Activated B cell treated with CpG ODN at 0.5 μM for 24 hours (primary cell): ENCODE measurements at places on chromosomes 6 and 20. TPM values are rescaled to one million over a fixed set of nuclear protein-coding genes. Genes with fewer than 3 reads are reported as not detected.

The FILIP1 gene
- not detected in 2 replicates for total RNA-seq

The GSTA1 gene
- total RNA-seq, result not detected in 2 replicates

The NKX2-4 gene
- not detected in 2 replicates for total RNA-seq

The FAM229B gene
- 2.0 and 2.6 TPM in 2 replicates for total RNA-seq

The FRK gene
- 0.31 and 0.37 TPM in 2 replicates for total RNA-seq

The SNAP91 gene
- not detected in 2 replicates for total RNA-seq

The TFAP2B gene
- total RNA-seq, result not detected in 2 replicates

- no peak for DNase-seq
- H3K36me3 ChIP-seq, result no peaks in the 10 kb centered on the region
- no peaks in the 10 kb centered on the region for H3K4me1 ChIP-seq
- no peak overlapping the region for H3K27ac ChIP-seq
Measured at GRCh38 chr6:81759782-81760181, 7.3 kb upstream of the TENT5A start.

- H3K4me1 ChIP-seq, result no peaks in the 10 kb centered on the region
- no peaks in the 10 kb centered on the region for H3K36me3 ChIP-seq
- no peak overlapping the region for H3K27ac ChIP-seq
- H3K4me3 ChIP-seq, result no peak overlapping the region
Measured at GRCh38 chr6:52643158-52643557, 27.8 kb upstream of the TMEM14A start.

DNA sequence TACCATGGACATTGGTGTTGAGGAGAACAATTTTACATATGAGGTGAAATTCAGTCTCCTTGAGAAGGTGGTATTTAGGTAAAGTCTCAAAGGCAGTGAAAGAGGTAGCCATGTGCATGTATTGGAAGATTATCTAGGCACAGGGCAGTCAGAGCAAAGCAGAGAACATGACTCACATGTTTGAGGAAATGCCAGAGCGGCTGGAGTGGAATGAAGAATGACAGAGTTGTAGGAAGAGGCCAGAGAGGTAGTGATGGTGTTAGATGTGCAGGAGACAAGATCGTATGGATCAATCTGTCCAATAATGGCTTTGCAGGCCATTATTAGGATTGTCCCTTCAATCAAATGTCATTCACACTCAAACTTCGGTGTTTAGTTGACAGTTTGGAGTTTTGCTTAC is 449.4 kb upstream of the PTCHD4 start:
- no peak overlapping the region for H3K27ac ChIP-seq
- H3K27me3 ChIP-seq, result no peaks in the 10 kb centered on the region
- no peak for DNase-seq
- no peak overlapping the region for H3K4me3 ChIP-seq
- no peaks in the 10 kb centered on the region for H3K4me1 ChIP-seq

DNA sequence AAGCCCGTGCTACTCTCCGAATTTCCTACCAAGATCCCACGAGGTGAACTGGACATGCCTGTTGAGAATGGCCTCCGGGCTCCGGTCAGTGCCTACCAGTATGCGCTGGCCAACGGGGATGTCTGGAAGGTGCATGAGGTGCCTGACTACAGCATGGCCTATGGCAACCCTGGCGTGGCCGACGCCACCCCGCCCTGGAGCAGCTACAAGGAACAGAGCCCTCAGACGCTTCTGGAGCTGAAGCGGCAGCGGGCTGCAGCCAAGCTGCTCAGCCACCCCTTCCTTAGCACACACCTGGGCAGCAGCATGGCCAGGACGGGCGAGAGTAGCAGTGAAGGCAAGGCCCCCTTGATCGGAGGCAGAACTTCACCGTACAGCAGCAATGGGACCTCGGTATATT is 8.0 kb upstream of the FAM83D start:
- H3K36me3 ChIP-seq, result peaks cover 81% of the 10 kb centered on the region
- H3K4me3 ChIP-seq, result no peak overlapping the region
- no peak overlapping the region for H3K27ac ChIP-seq
- DNase-seq, result no peak
- H3K27me3 ChIP-seq, result no peaks in the 10 kb centered on the region

DNA sequence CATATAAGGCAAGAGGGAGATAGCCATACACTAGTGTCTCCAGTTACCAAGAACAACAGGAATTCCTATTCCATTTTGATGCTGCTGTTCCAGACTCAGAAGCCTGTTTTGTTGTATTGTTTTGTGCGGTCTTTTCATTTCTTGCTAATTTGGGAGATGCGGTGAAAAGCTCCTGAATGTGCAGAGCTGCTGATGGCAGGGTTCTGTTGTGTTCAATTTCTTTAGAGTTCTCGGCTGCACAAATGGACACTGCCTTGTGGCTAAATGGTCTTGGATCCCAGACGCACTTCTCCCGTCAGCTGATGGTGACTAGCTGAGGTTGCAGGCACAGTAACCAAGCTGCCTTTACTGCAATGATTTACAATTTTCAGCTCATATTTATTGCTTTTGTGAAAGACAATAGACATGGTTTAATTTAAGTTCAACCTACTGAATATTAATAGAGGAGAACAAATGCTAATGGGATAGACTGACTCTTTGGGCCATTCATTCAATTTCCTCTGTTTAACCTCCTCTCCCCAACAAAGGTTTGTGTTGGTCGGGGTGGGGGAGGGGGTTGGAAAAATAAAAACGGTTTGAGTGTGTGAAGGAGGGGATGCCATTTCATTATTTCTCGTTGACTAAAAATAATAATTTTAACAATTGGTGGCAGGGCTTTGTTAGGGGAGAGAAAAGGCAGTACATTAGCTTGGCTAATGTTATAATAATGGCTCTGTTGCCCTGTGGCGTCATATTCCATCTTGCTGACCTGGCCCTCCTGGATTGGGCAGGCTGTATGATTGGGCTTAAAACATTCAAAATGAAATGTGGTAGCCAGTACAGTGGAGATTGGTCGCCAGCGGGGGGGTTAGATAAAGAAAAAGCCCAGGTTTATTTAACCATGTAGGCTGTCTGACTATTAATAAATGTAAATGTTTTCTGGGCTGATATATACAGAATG is 159.5 kb downstream of the JARID2 start:
- peaks cover 2% of the 10 kb centered on the region for H3K36me3 ChIP-seq
- no peak overlapping the region for H3K4me3 ChIP-seq
- H3K27me3 ChIP-seq, result no peaks in the 10 kb centered on the region

DNA sequence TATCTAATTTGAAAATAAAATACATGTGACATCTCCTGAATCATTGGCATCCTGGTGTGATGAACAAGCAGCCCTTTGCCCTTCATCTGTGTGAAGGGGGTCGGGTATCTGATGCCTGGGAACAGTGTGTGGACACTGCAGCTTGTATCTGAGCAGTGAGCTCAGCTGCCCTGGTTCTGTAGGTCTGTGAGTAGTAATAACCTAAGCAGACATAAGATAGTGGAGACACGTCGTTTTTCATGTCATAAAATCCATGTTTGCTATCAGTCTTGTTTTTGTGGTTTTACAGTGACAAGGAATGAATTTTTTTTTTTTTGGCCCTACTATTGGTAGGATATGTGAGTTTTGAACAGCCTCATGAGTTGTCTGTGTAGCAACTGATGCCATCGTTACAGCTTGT is 133.0 kb downstream of the JARID2 start:
- H3K27me3 ChIP-seq, result no peaks in the 10 kb centered on the region
- no peak overlapping the region for H3K27ac ChIP-seq
- peaks cover 61% of the 10 kb centered on the region for H3K4me1 ChIP-seq
- DNase-seq, result no peak
- H3K4me3 ChIP-seq, result no peak overlapping the region
